Stimulated activated CD4-positive, alpha-beta T cell treated with anti-CD3 and anti-CD28 coated beads, Interleukin-4, amount 100 ng/mL, for 1 hour (primary cell): ENCODE measurements at places on chromosomes 1 and 21.

GRCh38 chr1:235093696-235094592 is 34.7 kb downstream of the TOMM20 start:
- DNase-seq: peak; percentile 87

DNA sequence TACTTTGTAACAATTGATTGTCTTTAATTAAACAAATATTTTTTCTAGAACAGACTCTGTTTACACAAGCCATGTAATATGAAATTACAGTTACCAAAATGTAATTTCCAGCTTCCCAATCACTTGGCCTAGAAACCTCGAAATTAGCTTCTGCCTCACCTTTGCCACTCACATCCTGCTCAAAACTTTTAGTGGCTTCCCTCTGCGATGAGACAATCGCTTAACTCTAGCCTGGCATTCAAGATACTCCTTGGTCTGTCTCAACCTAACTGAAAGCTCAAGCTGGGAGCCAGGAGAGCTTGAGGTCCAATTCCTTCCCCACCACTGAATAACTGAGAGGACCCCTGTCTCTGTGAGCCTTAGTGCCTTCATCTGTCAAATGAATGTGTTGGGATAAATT is 42.8 kb downstream of the GFI1 start:
- no peak for DNase-seq

GRCh38 chr1:188689542-188689941 is 1788.1 kb downstream of the BRINP3 start:
- no peak for DNase-seq

DNA sequence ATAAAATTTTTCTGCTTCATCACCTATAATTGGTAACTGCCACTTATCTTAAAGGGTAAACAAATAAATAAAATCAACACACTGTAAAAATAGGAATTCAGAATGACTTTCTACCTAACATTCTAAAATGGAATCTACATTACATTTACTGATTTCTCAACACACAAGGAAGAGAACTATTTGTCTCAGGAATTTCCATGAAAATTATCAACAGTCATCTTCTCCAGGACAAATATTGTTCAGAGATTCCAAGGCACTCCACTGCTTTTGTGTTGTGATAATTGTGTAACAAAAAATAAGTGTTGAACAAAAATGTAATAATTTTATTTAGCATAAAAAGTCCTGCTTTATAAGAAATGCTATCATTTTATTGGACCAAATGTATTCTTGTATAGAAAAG is 7.3 kb downstream of the ODF2L start:
- no peak for DNase-seq

DNA sequence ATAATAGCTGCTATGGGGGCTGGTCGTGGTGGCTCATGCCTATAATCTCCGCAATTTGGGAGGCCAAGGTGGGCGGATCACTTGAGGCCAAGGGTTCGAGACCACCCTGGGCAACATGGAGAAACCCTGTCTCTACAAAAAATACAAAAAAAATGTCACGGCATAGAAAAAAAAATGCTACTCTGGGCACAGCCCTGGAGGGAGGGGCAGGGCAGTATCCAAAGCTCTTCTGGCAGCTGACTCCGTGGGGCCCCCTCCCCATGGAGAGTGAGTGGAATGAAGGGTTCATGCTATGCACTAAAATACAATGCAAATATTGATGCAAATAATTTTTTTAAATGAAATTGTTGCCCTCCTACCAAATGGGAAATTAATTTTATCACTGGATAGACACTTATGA is 78.7 kb downstream of the DESI2 start:
- no peak for DNase-seq

DNA sequence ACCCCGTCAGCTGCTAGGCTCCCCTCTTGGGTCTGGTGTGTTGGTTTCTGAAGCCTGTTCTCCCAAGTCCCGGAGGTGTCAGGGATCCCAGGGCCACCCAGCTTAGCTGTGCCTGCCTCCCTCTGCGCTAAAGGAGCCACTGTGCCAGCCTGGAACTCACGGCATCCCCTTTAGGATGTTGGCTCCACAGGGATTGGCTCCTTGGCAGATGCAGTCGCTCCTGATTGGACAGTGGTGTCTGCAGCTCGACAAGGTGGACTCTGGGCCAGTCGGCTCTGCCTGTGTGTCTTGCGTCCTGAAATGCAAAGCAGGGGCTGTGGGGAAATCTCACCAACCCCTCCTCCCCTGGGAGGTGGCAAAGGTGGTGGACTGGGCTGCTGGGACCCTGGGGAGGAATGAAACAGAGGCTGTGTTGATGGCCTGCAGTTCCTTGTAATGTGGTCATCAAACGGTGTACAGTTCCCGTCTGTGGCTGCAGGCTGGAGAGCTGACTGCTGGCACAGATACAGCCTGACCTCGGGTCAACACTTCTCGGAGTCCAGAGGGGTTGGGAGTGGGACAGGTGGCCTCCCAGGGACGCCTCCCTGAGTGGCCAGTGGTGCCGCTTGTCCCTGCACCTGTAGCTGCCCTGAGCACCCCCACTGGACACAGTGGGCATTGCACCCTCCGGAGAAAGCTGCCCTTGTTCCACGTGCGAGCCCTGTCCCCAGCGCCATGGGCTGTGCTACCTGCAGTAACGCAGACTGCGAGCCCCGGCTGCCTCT is 11.5 kb upstream of the KCNAB2 start:
- DNase-seq: peak; percentile 47

DNA sequence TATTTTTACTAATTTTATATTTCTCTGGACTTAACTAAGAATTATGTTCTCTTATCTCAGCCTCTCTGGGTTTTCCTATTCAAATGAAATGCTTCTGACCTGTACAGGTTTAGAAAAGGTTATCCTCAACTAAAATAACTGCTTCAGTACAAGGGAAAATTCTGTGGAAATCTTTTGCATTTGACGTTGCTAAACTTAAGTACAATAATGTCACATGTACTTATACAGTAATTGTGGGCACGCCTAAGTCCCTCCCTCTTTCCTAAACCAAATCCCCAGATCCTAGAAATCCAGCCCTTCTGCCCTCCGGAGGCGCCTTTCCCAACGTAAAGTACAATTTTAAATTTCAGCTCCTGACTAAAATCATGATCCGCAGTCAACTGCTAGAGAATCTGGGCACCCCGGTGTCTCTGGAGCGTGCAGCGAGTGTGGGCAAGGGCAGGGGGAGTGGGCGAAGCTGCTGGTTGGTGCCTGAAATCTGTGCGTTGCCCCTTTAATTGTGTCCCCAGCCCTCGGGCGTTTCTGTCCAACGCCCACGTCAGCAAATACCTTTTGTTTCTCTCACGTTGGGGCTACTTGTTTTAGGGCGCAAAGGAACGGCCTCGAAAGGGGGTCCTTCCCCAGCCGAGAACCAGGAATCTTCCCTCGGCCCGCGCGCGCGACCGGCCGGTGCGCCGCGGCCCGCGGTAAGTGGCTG is at the start of gene ZBTB8A:
Gene ZBTB8A (plus strand): TSS at position 541 of the 697 bp plus-strand sequence. CDS start 53,505 bp downstream, outside the sequence.
- DNase-seq: peak; percentile 3
